ENCODE measurements at places on chromosomes 3 and 15. TPM values are rescaled to one million over a fixed set of nuclear protein-coding genes. Genes with fewer than 3 reads are reported as not detected.

Gene GP5
- not detected for total RNA-seq

Gene MOBP
- total RNA-seq: not detected

Gene PLA2G4E
- total RNA-seq: not detected

Gene SYNPR
- not detected for total RNA-seq

Gene TNK2
- 11.8 TPM for total RNA-seq

Gene TGM5
- total RNA-seq: not detected

Gene CHRM5
- not detected for total RNA-seq

Gene SNTN
- not detected for total RNA-seq

Gene TMOD3
- 60.7 TPM for total RNA-seq

- DNase-seq: no peak
Measured at GRCh38 chr3:75320369-75320768, 343.8 kb upstream of the FRG2C start.

- DNase-seq: no peak
Measured at GRCh38 chr3:20842594-20843436, 656.8 kb upstream of the SGO1 start.

- DNase-seq: no peak
Measured at GRCh38 chr3:106341586-106342162, 472.9 kb upstream of the CBLB start.

- DNase-seq: no peak
Measured at GRCh38 chr3:129519896-129520715, 8.3 kb upstream of the RHO start.

GRCh38 chr3:145767909-145768308 is 393.1 kb downstream of the PLOD2 start:
- no peak for DNase-seq

DNA sequence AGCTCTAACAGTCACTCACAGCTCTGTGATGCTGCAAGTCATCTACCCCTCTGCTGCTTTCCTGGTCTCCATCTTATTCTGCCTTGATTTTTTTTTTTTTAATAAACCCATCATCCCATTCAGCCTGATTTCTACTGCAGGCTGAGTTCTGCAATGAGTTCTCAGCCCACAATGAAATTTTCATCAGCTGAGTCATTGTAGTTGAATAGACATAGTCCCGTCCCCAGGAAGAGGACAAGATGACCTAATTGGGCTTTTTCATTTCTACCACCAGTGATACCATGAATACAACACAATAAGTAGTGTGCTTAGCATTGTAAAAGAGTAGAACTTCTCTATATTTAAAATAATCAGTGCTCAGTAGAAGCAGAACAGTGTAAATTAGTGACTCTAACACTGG is 59.3 kb downstream of the C3orf85 start:
- no peak for DNase-seq

DNA sequence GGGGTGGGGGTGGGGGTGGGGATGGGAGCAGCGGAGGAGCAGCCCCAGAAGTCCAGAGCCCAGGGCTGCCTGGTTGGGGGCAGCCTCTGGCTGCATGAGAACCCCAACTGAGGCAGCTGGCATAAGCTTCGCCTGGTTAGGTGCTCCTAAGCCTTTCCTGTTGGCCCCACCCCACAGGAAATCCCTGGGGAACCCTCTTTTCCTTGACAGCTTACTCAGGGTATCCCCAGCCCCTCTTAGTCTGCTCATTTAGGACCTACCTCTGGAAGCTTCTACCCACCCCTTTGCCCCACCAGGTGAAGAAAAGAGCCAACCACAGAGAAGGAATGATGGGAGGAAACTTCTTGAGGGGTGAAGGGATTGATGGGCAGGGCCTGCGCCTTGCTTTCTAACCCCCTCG is 53.4 kb downstream of the IL20RB start:
- DNase-seq: no peak

DNA sequence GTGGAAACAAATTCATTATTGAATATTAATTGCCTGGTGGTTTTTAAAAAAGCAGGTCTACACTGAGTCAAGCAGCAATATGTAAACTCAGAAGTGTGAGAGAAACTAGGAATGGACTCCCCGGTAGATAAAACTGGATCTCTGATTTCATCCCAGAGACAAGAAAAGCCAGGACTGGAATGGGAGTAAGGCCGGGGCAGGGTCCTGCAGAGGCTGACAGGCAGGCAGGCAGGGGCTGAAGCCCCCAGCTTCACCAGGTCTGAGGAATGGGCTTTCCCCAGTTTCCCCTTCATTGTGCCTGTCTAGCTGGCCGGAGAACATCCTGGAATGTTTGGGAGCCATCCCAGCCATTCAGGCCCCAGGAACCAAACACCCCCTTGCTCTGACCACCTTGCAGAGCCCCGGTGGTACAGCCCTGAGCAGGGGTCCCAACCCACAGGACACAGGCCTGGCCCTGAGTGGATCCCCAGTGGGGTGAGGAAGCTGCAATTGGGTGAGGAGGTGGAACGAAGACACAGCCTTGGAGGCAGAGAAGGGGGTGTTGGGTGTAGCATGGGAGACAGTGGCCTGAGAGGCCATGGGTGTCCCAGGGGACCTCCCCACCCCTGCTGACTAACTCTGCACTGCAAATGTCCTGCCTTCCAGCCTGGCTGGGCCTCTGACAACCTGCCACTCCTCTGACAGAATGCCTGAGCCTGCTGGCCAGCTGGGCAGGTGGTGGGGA is 31.7 kb upstream of the XYLB start:
- no peak for DNase-seq

DNA sequence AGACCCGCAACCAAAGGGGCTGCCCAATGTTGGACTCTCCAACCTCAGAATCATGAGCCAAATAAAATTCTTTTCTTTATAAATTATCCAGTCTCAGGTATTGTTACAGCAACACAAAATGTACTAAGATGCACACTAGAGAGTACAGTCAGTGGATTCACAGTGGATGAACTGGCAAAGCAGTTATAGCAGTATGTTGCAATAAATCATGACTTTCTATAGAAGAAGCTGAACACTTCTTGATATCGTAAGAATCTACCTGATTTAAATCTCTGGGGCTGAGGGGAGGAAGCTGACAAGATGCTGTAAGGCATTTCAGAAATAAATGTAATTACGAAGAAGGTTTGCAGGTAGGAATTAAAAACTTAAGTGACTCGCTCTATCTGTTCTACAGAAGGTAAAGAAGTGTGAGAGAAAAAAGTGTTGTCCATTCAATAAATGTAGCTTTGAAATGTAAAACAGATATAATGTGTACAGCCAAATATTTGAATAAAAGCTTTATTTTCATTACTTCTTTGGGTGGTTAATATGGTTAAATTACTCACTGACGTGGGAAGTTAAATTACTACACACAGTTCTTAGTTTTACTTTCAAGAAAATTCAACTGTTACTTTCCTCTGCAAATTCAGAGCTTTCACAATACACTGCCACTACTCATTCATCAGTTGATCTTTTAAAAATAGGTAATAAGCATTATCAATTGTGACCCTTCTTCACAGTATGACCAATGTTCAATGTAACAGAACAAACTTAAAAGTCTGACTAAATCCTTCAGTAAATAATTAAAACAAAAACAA is 439.1 kb downstream of the SHQ1 start:
- no peak for DNase-seq

- DNase-seq: no peak
Measured at GRCh38 chr15:85689729-85690128, 105.0 kb downstream of the KLHL25 start.

All from NCI-H460 (cell line).